ENCODE measurements at places on chromosomes 16 and 17. TPM values are rescaled to one million over a fixed set of nuclear protein-coding genes. Genes with fewer than 3 reads are reported as not detected.
A peak's percentile ranks its signal among the peaks of the same experiment; 100 is the strongest.

The CBX8 gene
- 3.4 TPM for total RNA-seq

DNA sequence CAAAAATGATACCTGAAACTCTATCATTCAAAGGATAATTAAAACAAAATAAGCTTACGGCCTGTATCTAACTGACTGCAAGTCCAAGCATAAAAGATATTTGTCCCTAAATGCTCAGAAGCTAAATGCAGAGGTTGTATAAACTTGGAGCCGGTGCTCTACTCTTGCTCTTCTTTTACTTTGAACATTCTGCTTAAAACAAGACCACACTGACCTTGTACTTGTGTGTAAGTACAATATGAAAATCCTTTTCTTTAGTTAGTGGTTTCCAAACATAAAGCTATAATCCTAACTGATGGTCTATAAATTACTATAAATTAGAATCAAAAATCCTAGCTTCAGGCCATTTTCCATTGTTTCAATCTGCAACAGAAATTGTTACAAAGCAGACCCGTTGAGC is 74.6 kb downstream of the SPAG9 start:
- no peaks in the 10 kb centered on the region for H3K27me3 ChIP-seq
- no peak overlapping the region for H3K27ac ChIP-seq
- no peak for DNase-seq
- peaks cover 8% of the 10 kb centered on the region for H3K36me3 ChIP-seq
- H3K4me1 ChIP-seq, result peaks cover 3% of the 10 kb centered on the region

GRCh38 chr16:54284319-54284930 is 2.2 kb downstream of the IRX3 start:
- no peak overlapping the region for H3K4me3 ChIP-seq
- no peak overlapping the region for H3K27ac ChIP-seq
- no peak for DNase-seq

- peak overlapping the region; percentile 68 for H3K4me3 ChIP-seq
- H3K27ac ChIP-seq, result peak overlapping the region; percentile 100
- H3K27me3 ChIP-seq, result no peaks in the 10 kb centered on the region
- peaks cover 22% of the 10 kb centered on the region for H3K36me3 ChIP-seq
- H3K4me1 ChIP-seq, result peaks cover 73% of the 10 kb centered on the region
These were observed 1.3 kb upstream of the PER1 start for GRCh38 chr17:8153525-8153956.

The TEX14 gene
- 1.8 TPM for total RNA-seq

- no peak overlapping the region for H3K27ac ChIP-seq
- DNase-seq, result peak; percentile 35
- no peak overlapping the region for H3K4me3 ChIP-seq
- H3K27me3 ChIP-seq, result no peaks in the 10 kb centered on the region
- peaks cover 3% of the 10 kb centered on the region for H3K4me1 ChIP-seq
- peaks cover 27% of the 10 kb centered on the region for H3K36me3 ChIP-seq
These were observed 18.4 kb downstream of the CYB5D2 start for GRCh38 chr17:4161192-4161966.

DNA sequence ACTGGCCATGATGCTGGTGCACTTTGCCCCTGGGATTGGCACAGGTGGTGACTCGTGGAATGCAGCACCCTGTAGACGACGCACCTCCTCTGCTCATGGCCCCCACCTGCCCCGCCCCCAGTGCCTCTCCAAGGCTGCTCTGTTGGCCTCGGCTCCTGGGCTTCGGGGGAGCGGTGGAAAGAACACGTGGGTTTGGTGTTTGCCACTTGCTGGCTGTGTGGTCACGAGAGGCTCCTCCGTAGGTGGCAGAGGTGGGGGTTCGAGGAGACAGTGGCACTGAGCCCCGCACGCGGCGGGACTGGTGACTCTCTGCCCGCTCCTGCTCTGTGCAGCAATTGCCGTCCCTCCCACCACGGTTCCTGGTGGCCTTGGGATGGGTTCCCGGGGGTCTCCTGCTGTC is 82.8 kb upstream of the ZNF750 start:
- H3K4me3 ChIP-seq, result no peak overlapping the region
- H3K36me3 ChIP-seq, result peaks cover 38% of the 10 kb centered on the region
- DNase-seq, result no peak
- H3K27ac ChIP-seq, result no peak overlapping the region
- no peaks in the 10 kb centered on the region for H3K4me1 ChIP-seq

The MMP25 gene
- total RNA-seq, result 1.6 TPM

The HOXB7 gene
- 2.1 TPM for total RNA-seq

- no peaks in the 10 kb centered on the region for H3K36me3 ChIP-seq
- no peaks in the 10 kb centered on the region for H3K4me1 ChIP-seq
These were observed 48.7 kb upstream of the WSB1 start for GRCh38 chr17:27245230-27245696.

- H3K4me1 ChIP-seq, result no peaks in the 10 kb centered on the region
- no peak for DNase-seq
- no peak overlapping the region for H3K27ac ChIP-seq
- no peaks in the 10 kb centered on the region for H3K27me3 ChIP-seq
- no peaks in the 10 kb centered on the region for H3K36me3 ChIP-seq
These were observed 74.4 kb downstream of the RPH3AL start for GRCh38 chr17:278055-278675.

- H3K36me3 ChIP-seq, result no peaks in the 10 kb centered on the region
- H3K4me1 ChIP-seq, result peaks cover 11% of the 10 kb centered on the region
- H3K27me3 ChIP-seq, result peaks cover 3% of the 10 kb centered on the region
- H3K4me3 ChIP-seq, result peak overlapping the region; percentile 32
These were observed 7.0 kb upstream of the MILR1 start for GRCh38 chr17:64441772-64442540.

Data from CD4-positive, CD25-positive, alpha-beta regulatory T cell (primary cell).